Astrocyte (in vitro differentiated cells and primary cell): ENCODE measurements at places on chromosomes 3 and 15. TPM values are rescaled to one million over a fixed set of nuclear protein-coding genes. Genes with fewer than 3 reads are reported as not detected.
A peak's percentile ranks its signal among the peaks of the same experiment; 100 is the strongest.

DNA sequence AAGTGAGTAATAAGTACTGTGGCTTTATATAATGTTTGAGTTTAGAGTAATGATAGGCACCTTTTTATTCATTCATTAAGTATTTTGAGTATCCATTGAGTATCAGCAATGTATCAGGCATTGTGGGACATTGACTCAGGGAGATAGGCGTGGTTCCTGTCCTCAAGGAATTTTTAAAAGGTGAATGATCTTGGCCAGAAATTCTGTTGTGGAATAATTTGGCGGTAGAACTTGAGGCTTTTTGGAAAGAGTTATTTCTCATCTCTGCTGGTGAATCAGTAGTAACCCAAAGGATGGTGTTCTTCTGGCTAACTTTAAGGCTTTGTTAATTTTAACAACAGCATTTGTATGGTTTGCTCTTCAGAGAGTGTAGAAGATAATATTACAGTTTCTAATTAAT lies 2.0 kb downstream of the RAB7A start:
- peak; percentile 61 for DNase-seq

DNA sequence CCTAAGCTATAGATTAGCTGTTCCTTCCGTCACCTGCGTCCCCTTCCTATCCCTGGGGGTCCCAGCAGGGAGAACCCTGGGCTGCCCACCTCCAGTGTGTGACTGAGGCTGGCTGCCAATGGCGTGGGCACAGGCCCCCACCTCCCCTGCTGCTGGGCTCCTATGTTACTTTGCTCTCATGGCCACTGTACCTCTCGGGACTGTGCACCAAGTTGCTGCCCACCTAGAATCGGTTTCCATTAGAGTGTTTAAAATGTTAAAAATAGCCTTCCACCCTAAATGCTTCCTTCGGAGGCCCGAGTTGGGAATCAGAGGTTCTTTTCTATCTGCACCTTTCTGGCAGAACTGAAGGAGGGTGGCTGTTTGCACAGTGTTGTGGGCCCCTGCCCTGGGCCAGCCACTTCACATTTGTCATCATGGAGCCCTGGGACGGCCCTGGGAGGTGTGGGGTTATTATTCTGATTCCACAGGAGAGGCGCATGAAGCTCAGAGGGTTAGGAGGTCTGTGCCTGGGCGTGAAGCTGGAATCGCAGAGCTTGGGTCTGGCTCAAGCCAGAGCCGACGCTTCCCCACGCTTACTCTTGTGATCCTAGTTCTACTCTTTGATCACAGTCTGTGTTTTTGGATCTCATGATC lies 29.1 kb downstream of the IRAK2 start:
- DNase-seq, result no peak

- peak; percentile 43 for DNase-seq
Observed at GRCh38 chr3:184914628-184915027, 102.7 kb downstream of the VPS8 start.

- DNase-seq, result peak; percentile 7
Observed at GRCh38 chr15:41695750-41696436, 35.7 kb downstream of the MGA start.

DNA sequence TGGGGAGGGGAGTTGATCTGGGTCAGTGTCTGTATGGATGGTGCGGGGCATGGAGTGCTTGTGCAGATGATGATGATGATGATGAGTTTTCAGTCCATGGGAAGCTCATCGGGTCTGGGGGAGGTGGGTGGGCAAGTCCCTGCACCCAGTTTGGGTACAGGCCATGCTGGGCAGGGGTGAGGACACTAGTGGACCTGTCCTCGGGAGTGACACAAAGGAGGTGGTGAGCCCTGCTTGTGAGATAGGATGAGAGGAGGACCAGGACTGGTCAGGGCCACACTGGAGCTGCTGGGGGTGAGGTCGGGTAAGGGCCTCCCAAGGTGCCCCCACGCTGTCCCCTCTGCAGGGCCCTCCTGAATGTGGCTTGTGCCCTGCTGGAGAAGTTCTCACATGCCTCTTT lies 177.9 kb downstream of the APBA2 start:
- DNase-seq, result no peak

- no peak for DNase-seq
Observed at GRCh38 chr15:66232267-66232625, 21.3 kb downstream of the MEGF11 start.

GRCh38 chr3:15903759-15904720 lies 106.3 kb upstream of the ANKRD28 start:
- no peak for DNase-seq

DNA sequence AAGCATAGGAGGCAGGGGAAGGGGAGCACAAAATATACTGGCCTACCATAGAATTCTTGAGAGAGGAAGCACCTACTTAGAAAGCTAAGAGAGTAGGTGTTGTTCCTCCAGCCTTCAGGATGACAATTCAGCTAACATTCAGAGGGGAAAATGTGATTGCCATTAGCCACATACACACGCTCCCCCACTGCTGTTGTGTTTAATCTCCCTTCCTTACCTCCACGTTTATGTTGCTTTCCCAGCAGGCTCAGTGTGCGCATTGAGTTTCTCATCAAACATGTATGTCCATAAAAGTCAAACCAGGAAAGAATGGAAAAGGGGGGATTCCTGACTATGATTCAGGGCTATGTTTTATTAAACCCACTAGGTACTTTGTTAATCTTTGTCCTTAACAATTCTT lies 145.2 kb upstream of the CHRM5 start:
- no peak for DNase-seq

- peak; percentile 42 for DNase-seq
Observed at GRCh38 chr3:105579439-105579838, 212.7 kb downstream of the ALCAM start.

- DNase-seq, result no peak
Observed at GRCh38 chr3:183884097-183884426, 618 bp downstream of the PARL start.

DNA sequence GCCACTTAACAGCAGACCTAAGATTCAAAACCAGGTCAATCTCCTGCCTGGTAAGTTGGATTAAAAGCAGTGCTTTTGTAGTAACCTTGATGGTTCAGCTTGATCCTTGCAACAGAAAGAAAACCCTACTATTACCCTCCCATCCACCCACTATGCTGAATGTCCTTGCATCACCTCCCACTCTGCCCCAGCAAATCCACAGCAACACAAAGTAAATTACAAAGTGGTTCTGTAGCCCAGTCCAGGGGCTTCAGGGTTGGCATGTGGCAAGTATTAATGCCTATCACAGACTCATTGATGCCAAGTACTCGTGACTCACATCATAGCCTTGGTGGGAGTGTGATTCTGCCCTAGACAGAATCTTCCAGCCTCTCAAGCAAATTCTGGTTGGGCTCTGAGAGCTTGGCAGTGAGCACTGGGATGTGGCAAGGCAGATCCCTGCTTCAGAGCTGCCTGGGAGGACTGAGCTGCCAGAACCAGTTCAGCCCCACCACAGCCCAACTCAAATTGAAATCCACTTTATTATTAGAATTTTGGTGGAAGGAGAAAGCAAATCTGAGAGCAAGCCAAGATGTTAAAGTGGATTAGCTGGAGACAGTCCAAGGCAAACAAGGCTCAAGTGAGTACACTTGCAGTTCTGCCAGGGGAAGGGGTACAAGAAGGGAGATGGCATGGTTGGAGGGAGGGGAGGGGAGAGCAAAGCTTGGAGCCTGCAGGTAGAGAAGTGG lies 225.8 kb upstream of the UMPS start:
- DNase-seq, result peak; percentile 74

- no peak for DNase-seq
Observed at GRCh38 chr3:53156368-53156834, 4.6 kb upstream of the PRKCD start.

DNA sequence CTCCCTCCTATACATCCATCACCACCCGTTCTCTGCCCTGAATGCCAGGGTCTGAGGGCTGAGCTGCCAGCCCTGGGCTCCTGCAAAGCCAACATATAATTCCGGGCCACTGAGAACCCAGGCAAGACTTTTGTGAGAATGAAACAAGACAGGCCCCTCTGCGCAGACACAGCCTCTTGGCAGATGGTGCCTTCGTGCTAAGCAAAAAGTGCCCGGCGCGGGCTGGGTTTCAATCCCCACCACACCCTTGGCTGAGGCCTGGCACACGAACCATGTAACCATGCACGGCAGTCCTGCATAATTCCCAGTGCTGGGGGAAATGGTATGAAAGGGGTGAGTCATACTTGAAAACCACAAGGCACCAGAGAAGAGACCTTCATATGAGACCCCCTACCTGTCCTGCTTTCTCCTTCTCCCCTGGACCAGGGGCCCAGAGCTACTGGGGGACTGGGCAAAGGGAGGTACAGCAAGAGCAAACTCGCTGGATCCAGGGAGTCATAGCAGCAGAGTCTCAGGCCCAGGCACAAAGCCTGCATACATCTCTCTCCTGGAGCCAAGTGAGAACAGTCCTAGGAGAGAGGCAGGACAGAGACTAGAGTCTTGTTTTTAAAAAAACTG lies 26.1 kb upstream of the LOXL1 start:
- DNase-seq, result peak; percentile 66

DNA sequence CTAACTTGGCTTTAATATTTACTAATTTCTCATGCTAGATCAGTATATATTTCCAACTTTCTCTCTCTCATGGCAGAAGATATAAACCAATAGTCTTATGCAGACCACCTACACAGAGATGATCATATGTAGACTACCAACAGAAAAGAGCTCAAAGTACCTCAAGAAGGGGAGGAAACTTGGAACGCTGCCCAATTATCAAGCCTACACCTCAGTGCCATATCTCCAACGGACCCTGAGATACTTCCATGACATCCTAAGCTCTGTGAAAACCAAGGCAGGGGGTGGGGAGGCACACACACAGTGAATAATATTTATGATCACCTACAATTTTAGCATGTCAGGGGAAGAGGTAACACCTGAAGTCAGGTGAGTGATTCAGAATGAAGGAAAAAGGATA lies 100.6 kb downstream of the STAG1 start:
- no peak for DNase-seq

DNA sequence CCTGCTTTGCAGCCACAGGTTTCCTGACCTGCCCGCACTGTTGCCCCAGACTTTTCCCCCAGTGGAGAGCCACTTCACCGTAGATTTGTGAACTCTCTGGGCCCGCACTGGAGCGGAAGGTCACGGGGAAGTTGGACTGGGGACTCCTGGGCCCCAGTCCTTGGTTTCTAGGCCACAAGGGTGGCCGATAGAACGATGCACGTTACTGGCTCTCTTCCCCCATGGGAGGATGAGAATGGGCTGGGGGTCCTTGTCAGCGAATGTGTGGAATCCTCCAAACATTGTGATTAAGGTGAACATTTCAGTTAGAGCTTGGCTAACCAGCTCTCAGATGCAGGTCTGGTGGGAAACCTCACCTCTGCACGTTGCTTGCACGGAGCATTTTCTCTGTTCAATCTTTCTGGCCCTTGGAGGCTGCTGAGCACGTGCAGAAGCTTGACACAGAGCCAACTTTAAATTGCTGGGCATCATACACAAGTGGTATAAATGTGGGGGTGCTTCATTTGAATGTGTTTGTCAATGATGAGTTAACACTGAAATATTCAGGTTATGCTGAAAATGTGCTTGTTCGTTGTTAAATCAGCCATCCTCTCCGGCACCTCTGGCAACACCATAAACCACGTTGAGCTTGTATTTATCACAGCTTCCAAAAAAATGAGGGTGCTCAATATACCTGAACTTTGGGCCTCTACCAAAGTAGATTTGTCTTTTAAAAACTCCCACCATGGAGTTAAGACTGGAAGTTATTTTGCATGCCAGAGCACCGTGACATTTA lies 976 bp downstream of the DIS3L start:
- peak; percentile 75 for DNase-seq

DNA sequence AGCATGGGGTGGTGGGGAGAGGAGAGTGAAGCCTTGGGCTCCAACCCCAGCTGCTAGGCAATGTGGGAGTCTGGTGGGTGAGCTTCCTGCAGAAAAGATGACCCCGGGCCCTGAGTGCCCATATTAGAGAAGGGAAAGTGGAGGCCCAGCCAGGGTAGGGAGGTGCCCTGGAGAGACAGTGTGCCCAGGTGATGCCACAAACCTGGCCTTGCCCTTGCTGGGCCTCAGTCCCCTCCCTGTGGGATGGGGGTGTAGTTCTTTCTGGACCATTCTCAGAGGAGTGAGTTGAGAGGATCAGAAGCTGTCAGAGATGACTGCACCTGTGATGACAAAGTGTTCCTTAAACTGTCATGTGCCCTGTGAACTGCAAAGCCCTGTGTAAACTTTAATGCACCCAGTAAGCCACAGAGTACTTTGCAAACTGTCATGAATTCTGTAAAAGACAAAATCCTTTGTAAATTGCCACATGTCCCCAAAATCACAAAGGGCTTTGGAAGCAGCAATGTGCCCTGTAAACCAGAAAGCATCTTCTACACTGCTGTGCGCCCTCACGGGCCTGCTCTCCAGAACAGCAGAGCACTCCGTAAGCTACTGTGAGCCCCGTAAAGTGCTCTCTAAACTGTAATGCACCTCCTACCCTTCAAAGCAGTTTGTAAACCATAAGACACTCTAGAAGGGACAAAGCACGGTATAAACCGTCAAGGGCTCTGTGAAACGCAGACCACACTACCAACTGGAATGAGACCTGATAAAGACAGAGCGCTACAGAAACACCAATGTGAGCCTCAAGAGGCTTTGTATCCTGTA lies 51.3 kb upstream of the FGD5 start:
- no peak for DNase-seq

- no peak for DNase-seq
Observed at GRCh38 chr3:137294139-137294538, 336.4 kb downstream of the IL20RB start.

DNA sequence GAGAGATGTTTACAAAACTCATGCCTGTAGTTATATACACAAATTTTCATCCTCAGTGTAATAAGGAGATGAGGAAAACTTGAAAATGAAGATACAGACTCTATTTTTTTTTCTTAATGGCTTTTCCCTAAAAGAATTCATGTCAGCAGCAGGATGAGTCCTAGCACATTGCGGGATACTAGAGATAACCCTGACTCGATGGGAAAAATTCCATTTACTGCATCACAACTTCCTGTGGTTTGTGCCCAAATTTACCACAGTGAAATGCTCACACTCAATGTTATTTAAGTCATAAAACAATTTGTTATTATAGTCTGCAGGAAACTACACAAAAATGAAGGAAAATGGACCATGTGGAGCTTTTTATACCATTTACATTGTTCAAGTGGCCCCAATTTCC lies 581.9 kb upstream of the ZNF717 start:
- peak; percentile 36 for DNase-seq

DNA sequence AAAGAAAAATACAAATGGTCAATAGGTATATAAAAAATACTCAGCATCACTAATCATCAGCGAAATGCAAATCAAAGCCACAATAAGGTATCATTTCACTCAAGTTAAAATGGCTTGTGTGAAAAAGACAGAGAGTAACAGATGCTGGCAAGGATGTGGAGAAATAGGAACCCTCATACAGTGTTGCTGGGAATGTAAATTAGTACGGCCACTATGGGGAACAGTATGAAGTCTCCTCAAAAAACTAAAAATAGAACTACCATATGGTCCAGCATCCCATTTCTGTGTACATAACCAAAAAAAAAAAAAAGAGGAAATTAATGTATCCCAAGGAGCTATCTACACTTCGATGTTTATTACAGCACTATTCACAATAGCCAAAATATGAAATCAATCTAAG lies 98.1 kb upstream of the TGFBR2 start:
- DNase-seq, result no peak

Gene SMARCC1
- 131 and 146 TPM in 2 replicates for total RNA-seq

Gene FETUB
- total RNA-seq, result not detected in 2 replicates

Gene SLC2A2
- not detected in 2 replicates for total RNA-seq

Gene GABRR3
- not detected in 2 replicates for total RNA-seq

Gene TMEM207
- total RNA-seq, result not detected in 2 replicates

Gene RARB
- 0.27 and 0.29 TPM in 2 replicates for total RNA-seq

Gene SCAANT1
- total RNA-seq, result not detected in 2 replicates

Gene TF
- 0.34 and 1.3 TPM in 2 replicates for total RNA-seq

Gene LDHAL6B
- not detected in 2 replicates for total RNA-seq

Gene GXYLT2
- 62.6 and 92.0 TPM in 2 replicates for total RNA-seq
